Activated T-cell treated with anti-CD3 and anti-CD28 coated beads, Interleukin-2, amount 50 U/mL, for 1 hour (primary cell): ENCODE measurements at places on chromosomes 11 and 22.

GRCh38 chr22:27107824-27108223 is 450.4 kb downstream of the MIAT start:
- no peak for DNase-seq

DNA sequence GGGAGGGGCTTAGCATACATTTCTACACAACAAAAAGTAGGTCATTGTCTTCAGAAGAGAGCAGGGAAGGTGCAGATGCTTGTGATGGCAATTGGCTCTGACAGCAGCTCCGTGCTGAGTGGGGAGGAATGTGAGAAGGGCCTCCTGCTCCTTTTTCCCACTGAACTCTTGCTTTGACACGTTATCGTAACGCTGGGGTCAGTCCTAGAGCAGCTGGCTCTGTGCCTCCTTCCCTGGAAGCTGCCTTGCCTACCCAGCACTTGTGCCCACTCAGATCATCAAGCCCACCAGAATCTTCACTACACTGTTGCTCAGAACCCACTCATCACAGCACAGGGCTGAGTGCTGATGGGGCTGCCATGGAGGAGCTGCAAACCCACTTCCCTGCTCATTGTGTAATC is 14.9 kb upstream of the NAV2 start:
- DNase-seq: no peak

DNA sequence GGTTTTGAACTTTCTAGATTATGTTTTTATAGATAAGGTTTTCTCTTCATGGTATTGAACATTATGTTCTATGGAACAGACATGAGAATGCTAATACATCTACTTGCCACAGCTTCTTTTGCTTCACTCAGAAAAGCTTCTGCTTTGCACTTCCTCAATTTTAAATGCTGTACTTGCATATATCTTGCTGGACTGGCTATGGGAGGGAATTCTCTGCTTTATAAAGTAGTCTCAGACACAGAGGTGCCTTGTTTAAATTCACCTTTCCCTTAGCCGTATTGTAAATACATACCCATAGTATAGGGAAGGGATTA is 173.9 kb downstream of the DDX10 start:
- no peak for DNase-seq

DNA sequence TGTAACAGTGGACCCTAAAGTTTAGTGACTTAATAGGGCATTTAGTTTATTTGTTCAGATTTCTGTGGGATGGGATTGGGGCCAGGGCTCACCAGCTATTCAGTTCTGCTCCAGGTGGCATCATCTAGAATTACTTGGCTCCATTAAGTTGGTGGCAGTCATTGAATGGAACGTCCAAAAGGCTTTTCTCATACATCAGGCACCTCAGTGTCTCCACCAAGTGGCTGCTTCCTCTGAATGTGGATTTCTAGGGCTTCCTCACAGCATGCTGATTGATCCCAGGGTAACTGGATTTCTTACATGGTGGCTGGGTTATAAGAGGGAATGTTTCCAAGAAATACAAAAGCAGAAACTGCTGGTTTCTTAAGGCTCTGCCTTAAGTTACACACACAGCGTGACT is 34.7 kb downstream of the USP47 start:
- DNase-seq: no peak

- peak; percentile 43 for DNase-seq
Measured at GRCh38 chr11:67252831-67253239, 13.4 kb upstream of the GRK2 start.

- no peak for DNase-seq
Measured at GRCh38 chr11:8604078-8604723, 10.2 kb upstream of the STK33 start.

DNA sequence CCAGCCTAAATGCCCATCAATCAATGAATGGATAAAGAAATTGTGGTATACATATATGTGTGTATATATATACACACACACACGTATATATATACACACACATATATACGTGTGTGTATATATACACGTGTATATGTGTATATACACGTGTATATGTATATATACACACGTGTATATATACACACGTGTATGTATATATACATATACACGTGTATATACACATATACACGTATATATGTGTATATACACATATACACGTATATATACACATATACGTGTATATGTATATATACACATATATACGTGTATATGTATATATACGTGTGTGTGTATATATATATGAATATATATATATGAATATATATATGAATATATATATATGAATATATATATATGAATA is 54.1 kb downstream of the C2CD3 start:
- DNase-seq: no peak

GRCh38 chr22:45251825-45252224 is 11.1 kb upstream of the KIAA0930 start:
- DNase-seq: no peak

DNA sequence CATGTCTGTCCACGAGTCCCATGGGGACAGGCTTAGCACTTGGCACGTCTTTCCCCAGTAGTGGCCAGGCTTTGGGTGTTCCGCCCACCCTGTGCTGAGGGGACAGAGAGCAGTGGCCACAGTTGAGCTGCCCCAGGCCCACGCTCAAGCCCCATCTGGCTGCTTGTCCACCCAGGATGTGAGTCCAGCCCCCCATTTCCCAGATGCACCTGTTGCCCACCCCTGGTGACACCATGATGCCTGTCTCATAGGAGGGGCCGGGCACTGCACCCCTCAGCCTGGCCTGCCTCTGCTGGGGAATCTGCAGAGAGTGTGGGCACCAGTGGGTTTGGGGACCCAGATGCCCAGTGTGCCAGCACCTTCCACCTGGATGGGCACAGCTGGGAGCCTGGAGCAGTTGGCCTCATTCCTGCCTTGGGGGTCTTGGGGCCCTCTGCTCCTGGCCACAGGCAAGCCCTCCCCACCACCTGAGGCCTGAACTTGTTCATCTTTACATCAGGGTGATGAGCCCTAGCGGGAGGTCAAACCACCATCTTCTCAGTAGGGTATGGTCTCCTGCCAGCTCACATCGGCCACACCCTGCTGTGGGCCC is 5.7 kb downstream of the SIGIRR start:
- DNase-seq: no peak

GRCh38 chr22:35410663-35411034 is 10.7 kb downstream of the MCM5 start:
- no peak for DNase-seq

- no peak for DNase-seq
Measured at GRCh38 chr11:130847517-130847916, 68.8 kb downstream of the SNX19 start.

DNA sequence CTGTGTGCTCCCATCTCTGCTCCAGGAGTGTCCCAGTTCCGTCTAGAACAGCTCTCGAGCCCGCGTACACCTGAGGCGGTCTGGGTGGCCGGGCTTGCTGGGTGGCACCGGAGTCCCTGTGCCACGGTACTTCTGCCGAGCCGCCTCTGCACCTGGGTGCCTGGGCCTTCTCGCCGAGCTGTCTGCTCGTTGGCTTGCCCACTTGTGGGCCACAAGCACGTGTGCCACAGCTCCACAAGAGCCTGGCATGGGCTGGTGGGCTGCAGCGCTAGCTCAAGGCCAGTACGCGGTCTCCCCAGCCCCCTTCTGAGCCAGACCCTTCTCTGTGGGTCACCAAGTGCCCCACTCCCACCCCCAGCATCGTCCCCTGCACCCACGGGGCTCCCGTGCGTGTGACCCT is 388.0 kb downstream of the TBC1D22A start:
- DNase-seq: no peak

DNA sequence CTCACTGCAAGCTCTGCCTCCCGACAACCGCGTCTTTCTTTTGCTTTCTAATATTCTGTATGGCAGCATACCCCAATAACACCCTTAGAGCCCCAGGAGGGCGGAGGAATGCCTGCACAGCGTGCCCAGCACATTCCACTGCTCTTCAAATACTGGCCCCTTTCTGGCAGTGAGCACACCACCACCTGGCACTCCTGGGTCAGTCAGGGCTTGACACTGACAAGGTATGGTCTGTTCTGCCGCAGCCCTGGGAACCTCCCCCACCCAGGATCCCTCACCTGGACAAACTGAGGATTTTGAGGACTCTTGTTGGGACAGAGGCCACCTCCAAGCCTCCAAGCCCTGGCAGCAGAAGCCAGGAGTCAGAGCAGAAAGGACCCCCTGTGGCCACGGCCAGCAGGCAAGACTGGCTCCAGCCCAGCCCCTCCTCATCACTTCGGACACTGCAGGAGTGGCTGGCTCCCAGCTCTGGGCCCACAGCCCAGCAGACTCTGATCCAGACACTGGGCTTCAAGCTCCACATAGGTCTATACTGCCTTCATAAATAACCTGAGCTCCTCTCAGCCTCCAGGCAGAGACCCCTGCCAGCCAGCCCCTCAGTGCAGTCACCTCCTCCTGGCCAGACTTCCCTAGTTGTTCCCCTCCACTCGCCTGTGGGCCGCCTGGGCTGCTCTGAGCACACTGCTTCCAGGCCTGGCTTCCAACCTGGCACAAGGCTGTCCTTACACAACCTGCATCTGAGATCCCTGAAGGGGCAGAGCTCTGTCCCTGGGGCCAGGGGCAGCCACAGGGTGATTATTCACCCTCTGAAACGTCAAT is 14.5 kb downstream of the CARS1 start:
- DNase-seq: no peak

DNA sequence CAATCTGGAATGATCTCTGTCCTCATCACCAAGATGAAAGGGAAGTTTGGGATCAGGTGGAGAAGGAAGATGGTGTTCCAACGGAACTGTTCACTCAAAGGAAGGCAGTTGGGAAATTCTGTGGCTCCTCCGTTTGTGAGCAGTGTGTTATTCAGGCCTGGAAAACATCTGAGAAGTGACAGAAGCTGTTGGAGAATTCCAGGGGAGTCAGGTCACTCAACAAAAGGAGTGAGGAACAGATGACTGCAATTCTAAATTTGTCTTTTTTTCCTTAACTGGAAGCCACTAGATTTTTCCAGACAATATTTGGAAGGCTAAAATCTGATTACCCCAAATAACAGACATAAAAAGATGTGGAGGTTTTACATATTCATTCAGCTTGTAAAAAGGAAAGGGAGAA is 107.8 kb downstream of the CD44 start:
- DNase-seq: no peak

DNA sequence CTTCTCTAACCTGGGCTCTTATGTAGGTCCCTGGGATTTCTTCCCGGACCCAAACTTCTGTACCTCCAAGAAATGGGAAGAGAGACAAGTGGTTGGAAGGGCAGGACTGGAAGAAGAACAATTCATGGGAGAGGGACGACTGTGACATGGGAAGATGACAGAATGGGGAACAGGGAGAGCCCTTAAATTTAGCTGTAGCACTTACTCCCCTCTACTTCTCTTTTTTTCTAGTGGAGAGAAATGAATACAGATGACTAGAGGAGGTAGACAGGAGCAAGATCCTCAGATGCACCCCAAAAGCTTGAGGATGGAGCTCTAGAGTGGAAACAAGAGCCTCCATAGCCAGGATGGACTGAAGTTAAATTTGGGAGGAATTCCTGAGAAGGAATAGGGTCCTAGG is 2.3 kb downstream of the RHOG start:
- no peak for DNase-seq

- DNase-seq: no peak
Measured at GRCh38 chr11:92253421-92253820, 28.8 kb downstream of the FAT3 start.

- DNase-seq: no peak
Measured at GRCh38 chr22:39962071-39962470, 1.9 kb downstream of the TMA7B start.

DNA sequence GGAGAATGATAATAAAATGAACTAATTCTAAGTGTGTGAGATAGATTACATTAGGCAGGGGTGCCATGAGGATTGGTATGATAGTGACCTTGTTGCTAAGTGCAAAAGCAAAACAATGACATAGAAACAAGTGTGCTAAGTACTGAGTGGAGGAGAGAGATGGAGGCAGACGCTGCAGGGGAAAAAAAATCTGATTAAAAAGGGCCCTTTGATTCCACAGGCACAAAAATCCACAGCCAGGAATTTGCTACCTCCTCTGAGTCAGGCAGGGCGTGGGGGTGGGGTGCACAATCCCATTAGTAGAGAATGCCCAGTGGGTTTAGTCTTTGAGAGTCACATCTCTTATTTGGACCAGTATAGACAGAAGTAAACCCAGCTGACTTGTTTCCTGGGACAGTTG is at the start of gene CNTF:
CNTF (plus strand) TSS at position 322 of the 400 bp plus-strand sequence. CDS start 88 bp downstream, outside the sequence.
- no peak for DNase-seq

- no peak for DNase-seq
Measured at GRCh38 chr22:37284126-37284804, 2.0 kb downstream of the CYTH4 start.

GRCh38 chr11:2813141-2813908 is 72.2 kb downstream of the CDKN1C start:
- no peak for DNase-seq

GRCh38 chr11:110475671-110476070 is 45.9 kb downstream of the FDX1 start:
- no peak for DNase-seq

DNA sequence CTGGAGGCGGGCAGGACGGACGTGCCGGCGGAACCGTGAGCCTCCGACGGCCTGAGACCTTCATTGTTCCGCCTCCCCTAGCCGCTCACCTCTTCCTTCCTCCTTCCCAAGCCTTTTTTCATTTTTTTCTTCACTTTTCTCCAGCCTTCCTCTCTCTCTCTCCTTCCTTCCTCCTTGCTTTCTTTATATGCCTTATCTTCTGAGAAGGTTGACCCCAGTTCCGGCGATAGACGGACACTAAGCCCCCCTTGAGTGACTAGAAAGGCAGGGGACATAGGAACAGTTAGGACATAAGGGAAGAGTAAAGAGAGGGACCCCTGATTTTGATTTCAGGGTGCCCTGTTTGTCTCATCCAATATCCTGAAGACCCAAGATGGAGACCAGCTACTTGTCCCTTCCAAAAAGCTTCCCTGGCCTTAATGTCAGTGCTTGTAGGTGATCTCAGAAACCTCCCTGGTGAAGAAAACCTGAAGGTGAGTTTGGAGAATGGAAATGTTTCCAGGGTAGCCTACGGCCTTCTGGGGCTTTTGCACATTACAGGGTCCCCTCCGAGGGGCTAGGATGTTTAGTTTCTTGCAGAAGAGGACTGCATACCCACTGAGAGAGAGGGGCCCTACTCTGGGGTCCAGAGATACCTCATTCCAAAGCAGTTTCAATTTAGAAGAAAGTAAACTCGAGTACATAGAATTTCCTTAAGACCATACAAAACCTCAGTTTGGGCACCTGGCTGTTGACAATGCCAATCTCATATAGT is 3.5 kb downstream of the ADM start:
- DNase-seq: no peak

DNA sequence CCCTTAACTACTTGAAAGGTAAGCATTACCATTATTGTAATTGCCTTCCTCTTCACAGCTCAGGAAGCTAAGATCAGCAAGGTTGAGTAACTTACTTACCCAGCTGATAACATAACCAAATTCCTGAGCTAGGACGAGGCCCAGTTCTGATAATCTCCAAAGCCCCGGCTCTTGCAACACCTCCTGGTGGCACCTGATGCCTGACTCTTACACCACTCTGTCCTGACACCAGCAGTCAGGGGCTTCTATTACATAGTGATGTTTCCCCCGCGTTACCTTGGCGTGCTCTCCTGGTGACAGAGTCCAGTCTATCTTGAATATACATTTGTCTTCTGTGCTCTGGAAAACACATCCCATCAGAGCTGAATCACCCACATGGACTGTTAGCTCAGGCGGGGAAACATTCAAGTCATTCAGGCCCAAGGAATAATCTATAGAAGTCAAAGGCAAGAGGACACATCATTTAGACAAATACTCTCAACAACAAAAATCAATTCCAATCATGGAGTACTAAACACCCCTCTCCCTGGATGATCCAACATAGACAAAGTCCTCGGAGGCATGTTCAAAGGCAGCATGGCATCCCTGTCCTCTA is 12.6 kb downstream of the JAML start:
- DNase-seq: no peak

GRCh38 chr11:28257761-28258160 is 149.6 kb downstream of the METTL15 start:
- DNase-seq: no peak

GRCh38 chr11:45021692-45022141 is 71.0 kb upstream of the TP53I11 start:
- DNase-seq: no peak
